ENCODE measurements at places on chromosomes 7 and 10.
A peak's percentile ranks its signal among the peaks of the same experiment; 100 is the strongest.

DNA sequence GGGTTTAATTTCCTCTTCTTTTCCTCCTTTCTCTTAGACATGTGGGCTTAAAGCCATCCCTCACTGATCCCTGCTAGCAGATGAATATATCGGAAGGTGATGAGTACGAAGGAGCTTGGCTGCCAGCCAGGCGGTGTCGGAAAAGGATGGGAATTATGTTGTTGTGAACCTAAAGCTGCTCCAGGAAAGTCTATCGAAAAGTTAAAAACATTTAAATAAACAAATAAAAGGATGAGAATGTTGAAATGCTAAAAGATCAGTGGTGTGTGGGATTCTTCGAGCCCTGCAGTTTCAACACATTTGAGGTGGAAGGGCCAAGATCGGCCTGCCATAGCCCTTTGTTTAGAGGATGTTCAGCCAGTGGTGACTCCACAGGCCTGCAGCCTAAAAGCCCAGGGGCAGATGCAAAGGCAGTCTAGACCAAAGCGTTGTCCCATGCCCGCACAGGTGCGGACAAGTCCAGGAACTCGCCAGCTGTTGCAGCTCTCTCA, 107.9 kb downstream of the JCAD start:
- no peak for DNase-seq

- peak; percentile 94 for DNase-seq
Measured at GRCh38 chr10:130190055-130190736, 54.0 kb downstream of the GLRX3 start.

GRCh38 chr7:36663481-36663880, 60.8 kb downstream of the AOAH start:
- DNase-seq: no peak

- DNase-seq: no peak
Measured at GRCh38 chr7:67947646-67948045, 951.0 kb downstream of the TYW1 start.

- peak; percentile 72 for DNase-seq
Measured at GRCh38 chr7:73526896-73527821, 5.1 kb upstream of the BAZ1B start.

- DNase-seq: no peak
Measured at GRCh38 chr10:44335330-44336021, 49.4 kb downstream of the CXCL12 start.

GRCh38 chr7:155283565-155284194, 14.0 kb upstream of the INSIG1 start:
- no peak for DNase-seq

- no peak for DNase-seq
Measured at GRCh38 chr10:132113766-132114365, 48.1 kb downstream of the JAKMIP3 start.

- DNase-seq: no peak
Measured at GRCh38 chr7:12730523-12730922, 43.1 kb downstream of the ARL4A start.

DNA sequence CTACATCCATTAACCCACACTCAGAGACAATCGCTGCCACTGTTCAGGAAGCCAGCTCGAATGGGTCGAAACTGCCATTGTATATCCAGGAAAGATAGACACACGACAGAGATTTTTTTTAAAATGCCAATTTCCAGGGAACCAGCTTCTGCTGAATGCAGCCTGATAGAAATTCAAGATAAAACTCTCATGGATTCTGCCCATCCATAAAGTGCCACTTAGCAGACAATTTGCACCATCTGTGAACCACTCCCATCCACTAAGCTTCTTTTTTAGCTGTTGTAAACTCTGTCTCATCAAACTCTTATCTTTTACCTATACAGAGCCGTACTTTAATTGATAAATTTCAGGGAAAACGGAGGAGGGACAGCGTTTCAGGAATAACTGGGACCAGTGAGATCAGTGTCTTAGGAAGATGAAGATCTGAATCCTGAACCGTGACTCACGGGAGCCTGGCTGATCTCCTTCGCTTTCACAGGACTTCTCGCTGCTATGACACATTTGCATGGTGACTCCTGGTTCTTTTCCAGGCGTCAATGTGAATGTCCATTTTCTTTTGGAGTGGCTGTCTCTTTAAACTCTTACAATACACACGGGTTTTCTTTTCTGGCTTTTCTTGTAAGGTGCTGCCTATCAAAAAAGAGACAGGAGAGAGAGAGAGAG, 103.4 kb downstream of the FAM204A start:
- no peak for DNase-seq

DNA sequence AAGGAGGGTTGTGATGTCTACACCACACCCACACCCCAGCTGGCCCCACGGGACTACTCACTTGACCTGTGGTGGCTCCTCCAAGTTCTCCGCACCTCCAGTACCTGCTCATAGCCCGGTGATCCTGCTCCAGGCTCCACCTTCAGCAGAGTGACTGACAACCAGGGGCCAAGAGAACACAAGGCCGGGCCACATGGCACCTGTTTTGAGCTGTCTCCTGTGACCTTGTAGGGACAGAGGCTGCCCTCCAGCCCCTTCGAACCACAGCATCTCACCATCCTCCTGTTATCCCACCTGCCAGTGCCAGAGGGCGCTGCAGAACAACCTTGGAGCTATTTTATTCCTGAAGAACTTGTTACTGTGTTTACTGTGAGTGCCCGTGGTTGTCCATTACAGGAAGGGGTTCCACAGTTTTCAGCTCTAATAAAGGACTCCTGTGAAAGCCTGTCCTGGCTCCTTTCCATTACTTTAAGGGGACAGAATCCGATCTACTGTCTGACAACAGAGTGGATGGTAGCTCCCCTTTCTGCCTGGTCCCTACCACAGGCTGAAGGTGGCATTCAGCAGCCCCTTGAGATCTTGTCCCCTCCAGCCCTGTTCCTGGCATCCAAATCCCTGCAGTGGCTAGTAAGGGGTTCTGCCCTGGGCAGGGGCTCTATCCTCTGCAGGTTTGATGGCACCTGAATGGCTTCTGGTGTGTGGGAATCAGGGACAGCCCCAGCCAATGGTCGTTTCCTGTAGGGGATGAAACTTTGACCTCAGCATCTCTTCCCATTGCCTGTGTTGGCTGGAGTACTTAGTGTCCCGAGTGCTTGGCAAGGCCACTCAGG, 50.8 kb downstream of the C10orf120 start:
- DNase-seq: peak; percentile 76

GRCh38 chr7:20269726-20270125, 52.5 kb upstream of the MACC1 start:
- DNase-seq: no peak

- no peak for DNase-seq
Measured at GRCh38 chr10:19098803-19099202, 50.2 kb downstream of the MALRD1 start.

All from mesendoderm (in vitro differentiated cells).